ENCODE measurements at places on chromosomes 2 and 18.

GRCh38 chr2:25161055-25161781 lies 7.2 kb downstream of the POMC start:
- no peak for DNase-seq

- DNase-seq, result no peak
Measured at GRCh38 chr2:11498543-11499034, 32.6 kb upstream of the E2F6 start.

GRCh38 chr2:168895771-168896170 lies 5.3 kb upstream of the G6PC2 start:
- no peak for DNase-seq

- peak; percentile 17 for DNase-seq
Measured at GRCh38 chr2:12856934-12857601, 140.3 kb downstream of the TRIB2 start.

DNA sequence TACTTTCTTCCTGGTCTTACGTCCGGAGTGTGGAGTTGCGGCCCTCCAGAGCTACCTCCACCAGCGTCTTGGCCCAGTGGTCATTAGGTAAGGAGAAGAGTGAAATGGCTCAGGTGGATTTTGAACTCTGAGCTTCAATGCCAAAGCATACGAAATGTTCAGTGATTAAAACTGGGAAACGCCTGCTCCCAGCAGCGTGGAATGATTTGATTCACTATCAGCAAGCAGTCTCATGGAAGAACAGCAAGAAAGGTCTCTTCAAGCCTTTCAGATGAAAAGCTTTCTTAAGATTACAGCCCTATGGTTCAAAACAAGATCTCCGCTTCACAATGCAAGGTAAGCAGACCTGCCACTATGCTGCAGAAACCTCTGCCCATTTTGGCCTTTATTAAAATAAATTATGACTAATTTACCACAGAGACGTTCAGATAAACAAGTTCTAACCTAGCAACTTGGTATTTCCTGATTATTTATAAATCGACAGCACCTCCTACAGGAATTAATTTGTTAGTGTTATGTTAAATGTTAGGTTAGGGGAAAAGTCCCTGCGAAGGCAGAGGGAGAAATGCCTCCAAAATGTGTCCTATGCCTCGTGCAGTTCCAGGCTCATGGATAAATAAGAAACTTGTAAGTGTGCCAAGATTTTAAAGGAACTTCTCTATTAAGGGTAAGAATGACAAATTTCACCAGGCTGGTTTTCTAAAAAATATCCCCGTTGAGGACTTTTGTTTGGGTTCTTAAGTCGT lies 10.1 kb downstream of the SP9 start:
- no peak for DNase-seq

GRCh38 chr2:183248866-183249567 lies 124.8 kb downstream of the NUP35 start:
- DNase-seq, result peak; percentile 55

Measured in RWPE1 (cell line).